T-helper 2 cell (primary cell): ENCODE measurements at places on chromosomes 2 and 18.

DNA sequence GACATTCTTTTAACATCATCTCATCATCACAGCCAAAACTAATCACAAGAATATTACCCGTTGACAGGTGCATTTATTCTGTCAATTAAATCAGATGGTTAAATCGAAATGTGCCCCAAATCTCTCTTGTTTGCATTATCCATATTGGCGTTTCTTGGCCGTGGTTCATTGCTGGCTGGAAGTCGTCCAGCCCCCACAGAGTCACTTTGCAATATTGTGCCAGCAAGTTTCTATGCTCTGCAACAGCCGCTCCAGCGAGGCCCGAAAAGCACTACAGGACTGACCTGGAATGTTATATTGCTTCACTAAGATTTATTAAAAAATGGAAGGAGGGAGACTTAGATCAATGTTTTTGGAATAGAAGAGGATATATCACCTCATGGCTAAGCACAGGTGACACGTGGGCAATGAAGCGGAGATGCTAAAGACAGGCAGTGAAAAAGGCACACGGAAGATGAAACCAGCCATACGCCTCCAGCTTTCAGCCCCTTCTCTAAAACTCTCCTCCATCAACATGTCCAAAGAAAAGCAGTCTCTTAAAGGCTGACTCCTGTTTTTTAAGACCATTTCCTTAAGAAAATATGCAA lies 176.8 kb upstream of the VRK2 start:
- DNase-seq = no peak

DNA sequence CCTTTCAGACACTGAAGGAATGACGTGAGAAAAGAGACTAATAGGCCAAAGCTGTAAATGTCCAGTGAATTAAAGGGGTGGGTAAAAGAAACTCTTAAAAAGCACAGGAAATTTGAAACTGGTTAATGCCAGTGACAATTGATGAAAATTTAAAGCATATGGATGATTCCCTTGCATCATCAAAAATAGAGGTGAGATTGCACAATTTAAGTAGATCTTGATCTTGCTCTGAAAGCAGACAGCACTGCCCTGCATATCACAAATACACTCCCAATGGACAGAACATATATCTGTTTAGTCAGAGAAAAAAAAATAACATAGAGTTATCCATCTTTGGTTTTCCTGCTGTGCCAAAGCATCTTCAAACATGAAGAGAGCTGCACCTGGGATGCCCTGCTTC lies 86.7 kb upstream of the UBE2E3 start:
- DNase-seq = no peak

GRCh38 chr2:1718339-1719220 lies 25.7 kb downstream of the PXDN start:
- DNase-seq = no peak

DNA sequence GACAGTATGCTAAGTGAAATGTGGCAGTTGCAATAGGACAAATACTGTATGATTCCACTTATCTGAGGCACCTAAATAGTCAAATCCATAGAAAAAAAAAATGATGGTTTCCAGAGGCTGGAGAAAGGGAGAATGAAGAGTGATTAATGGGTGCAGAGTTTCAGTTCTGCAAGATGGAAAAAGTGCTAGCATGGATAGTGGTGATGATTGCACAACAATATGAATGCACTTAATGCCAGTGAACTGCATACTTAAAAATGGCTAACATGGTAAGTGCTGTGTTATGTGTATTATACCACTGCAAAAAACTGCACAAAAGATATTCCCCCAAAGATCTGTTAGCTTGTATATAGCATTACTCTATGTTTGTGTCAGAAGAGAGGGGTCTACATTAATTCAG lies 185.4 kb downstream of the INHBB start:
- no peak for DNase-seq

DNA sequence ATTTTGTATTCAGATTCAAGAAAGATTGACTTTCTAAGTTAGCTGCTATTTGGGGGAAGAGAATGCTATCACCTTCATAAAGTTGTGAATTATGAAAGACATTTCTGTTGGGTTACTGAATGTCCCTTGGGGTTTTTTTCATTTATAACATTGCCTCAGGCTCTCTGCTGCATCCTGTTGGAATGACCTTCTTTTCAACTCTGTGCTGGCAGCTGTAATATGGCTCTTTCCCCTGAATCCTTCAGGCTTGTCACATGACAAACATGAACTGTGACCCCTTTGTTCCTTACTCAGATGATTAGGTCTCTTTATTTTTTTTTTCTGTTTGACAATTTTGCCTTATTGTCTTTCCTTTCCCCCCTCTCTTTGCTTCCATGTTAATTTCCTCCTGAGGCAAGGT lies 159.8 kb downstream of the TAF4B start:
- no peak for DNase-seq

DNA sequence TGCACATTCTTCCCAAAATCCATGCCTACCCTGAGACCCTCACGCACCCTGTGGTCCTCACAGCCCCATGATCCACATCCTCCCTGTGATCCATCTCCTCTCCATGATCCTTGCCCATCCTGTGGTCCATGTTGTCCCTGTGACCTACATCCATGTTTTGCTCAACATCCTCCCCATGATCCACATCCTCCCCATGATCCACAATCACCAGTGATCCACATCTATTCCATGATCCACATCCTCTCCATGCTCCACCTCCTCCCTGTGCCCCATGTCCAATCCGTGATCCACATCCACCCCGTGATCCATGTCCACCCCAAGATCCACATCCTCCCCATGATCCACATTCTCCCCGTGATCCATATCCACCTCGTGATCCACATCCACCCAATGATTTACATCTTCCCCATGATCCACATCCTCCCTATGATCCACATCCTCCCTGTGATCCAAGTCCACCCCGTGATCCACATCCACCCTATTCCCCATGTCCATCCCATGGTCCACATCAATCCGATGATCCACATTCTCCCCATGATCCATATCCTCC lies 281.2 kb downstream of the MYCN start:
- DNase-seq = no peak

- DNase-seq = no peak
Measured at GRCh38 chr2:189124175-189124574, 55.4 kb downstream of the COL5A2 start.

GRCh38 chr18:79680100-79680879 lies 687 bp downstream of the CTDP1 start:
- no peak for DNase-seq

DNA sequence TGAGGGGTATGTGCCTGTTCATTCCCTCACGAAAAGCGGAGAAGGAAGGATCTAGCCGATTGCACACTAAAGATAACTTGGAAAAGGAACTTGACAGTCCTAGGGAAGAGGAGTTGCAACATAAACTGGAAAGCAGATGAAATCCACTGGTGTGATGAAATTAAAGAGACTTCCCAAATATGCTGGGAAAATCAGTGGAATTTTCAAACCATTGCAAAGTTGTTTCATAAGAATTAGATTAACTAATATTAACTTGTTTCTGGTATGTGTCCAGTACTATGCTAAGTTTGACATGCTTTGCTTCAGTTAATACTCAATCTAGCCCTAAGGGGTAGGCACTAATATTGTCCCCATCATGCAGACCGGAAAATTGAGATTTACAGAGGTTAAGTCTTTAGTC lies 222.7 kb downstream of the IKZF2 start:
- DNase-seq = no peak

- no peak for DNase-seq
Measured at GRCh38 chr2:96186562-96186961, 22.1 kb downstream of the STARD7 start.

GRCh38 chr18:13309748-13310670 lies 91.4 kb downstream of the LDLRAD4 start:
- no peak for DNase-seq

DNA sequence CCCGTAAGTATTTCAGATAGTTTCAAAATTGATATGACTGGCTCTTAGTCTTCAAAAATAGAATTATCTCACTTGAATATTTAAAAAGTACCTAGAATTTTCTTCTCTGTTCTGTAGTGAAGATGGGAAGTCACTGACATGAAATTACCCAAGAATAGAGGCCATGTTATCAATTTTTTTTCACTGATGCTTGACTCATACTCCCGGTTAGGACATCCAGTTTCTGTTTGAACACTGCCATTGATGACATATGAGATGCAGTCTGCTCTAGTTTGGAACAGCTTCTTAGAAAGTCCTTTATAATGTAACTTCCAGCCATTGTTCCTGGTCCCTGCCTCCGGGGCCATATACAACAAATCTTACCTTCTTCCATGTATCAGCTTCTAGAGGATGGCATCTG lies 26.0 kb downstream of the MAP3K20 start:
- peak; percentile 51 for DNase-seq

DNA sequence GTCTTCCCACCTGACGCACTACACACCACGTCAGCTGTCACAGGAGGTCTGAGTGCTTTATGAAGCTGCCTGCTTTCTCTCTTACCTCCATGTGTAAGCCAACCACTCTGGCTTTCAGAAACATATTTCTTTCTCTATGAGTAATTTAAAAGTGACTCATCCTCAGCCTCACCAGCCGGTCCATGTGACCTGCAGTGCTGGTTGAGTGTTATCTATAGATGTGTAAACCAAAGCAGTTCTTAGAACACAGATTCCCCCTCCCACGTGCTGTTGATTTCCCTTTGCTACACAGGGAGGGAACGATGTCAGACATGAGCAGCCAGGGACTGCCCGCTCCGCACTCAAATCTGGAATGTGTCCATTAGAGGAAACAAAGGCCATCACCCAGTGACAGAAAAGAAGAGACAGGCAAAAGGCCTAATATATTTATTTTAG lies 157.8 kb downstream of the BCL2 start:
- peak; percentile 71 for DNase-seq

GRCh38 chr2:77566131-77566530 lies 44.0 kb upstream of the LRRTM4 start:
- no peak for DNase-seq

- DNase-seq = no peak
Measured at GRCh38 chr18:63145166-63145850, 174.3 kb downstream of the BCL2 start.

GRCh38 chr18:67428805-67429204 lies 87.7 kb downstream of the DSEL start:
- DNase-seq = no peak

- DNase-seq = no peak
Measured at GRCh38 chr2:53424902-53425301, 342.7 kb upstream of the CHAC2 start.

DNA sequence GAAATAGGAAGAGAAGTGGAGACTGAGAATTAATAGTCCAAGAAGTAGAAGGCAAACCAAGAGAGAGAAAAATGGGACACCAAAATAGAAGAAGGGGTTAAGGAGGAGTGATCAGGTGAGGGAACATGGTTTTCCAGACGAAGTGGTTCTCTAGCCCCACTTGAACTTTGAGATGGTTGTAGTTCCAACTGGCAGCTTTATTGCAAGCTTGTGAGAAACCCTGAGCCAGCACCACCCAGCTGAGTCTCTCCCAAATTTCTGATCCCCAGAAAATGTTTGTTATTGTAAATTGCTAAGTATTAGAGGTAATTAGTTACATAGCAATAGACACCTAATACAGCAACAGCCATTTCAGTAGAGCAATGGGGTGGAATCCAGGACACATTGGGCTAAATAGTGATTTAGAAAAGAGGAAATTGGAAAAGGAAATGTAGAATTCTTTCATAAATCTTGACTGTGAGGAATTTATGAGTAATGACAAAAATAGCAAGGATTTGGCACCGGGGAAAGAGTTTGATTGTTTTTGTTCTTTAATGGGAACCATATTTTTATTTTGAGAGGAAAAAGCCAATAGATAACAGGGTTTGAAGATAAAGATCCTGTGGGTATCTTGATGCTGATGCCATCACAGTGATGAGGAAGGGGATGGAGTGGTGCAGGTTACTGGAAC lies 62.1 kb upstream of the XDH start:
- DNase-seq = no peak

DNA sequence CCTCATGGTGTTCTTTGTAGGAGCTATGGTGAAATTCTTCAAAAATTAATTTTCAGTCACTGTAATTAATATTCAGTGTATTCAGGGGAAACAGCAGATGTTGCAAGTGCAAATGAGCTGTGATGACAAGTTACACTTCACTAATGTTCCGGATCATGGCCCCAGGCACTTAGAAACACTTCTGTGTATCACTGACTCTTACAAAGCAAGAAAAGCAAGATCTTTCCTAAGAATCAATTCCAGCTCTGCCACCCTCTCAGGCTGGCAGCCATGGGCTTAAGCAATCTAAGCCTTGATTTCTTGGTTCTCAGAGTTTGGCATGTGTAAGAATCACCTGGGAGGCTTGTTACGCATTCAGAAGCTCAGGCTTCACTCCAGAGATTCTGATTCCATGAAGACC lies 78.0 kb downstream of the MARCHF4 start:
- no peak for DNase-seq

- DNase-seq = no peak
Measured at GRCh38 chr2:105111365-105112150, 73.7 kb downstream of the MRPS9 start.

- no peak for DNase-seq
Measured at GRCh38 chr2:151669585-151670081, 64.6 kb downstream of the NEB start.

- DNase-seq = no peak
Measured at GRCh38 chr2:148338541-148338940, 306.0 kb upstream of the EPC2 start.

GRCh38 chr2:150081775-150082481 lies 405.5 kb downstream of the RND3 start:
- DNase-seq = no peak

GRCh38 chr2:221676566-221677172 lies 104.6 kb upstream of the EPHA4 start:
- no peak for DNase-seq

GRCh38 chr2:178229927-178230326 lies 35.6 kb downstream of the OSBPL6 start:
- no peak for DNase-seq

DNA sequence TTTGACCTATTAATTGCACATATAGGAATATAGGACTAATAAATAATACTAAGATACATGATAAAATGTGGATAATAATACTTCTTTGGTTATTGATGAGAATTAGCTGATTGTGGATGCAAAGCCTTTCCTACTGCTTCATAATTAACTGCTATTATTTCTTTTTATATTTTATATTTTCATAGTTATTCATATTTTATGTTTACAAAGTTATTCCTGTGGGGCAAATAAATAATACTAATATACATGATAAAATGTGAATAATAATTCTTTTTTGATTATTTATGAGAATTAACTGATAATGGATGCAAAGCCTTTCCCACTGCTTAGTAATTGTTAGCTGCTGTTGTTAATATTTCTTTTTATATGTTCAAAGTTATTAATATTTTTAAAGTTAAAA lies 146.7 kb downstream of the EHBP1 start:
- DNase-seq = no peak
